ENCODE measurements at places on chromosomes 12 and 14.

GRCh38 chr12:64877363-64878004, 53.0 kb downstream of the TBC1D30 start:
- DNase-seq = no peak

DNA sequence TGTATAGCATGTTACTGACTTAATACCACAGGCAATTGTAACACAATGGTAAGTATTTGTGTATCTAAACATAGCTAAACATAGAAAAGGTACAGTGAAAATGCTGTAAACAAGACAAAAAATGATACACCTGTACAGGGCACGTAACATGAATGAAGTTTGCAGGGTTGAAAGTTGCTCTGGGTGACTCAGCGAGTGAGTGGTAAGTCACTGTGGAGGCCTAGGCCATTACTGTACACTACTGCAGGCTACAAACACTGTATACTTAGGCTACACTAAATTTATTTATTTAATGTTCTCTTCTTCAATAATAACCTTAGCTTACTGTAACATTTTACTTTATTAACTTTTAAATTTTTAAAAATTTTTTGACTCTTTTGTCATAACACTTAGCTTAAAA, 158.4 kb downstream of the IPO8 start:
- DNase-seq = no peak

DNA sequence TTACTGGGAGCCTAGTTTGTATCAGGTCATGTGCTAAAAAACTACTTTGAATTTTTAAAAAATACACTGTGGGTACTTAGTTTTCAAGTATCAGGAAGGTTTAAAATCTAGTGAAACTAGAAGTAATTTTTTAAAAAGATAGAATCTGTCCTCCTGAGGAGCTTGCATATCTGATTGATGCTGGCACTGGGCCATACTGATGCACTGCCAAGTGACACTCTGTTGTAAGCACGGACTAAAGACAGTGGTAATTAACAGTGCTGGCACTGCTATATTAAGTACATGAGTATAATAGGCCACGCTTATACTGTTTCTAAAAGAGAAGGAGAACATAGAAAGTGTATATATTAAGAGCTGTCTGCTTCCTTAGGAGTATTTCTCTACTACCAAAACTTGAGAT, 10.0 kb upstream of the TBC1D30 start:
- DNase-seq = no peak

- DNase-seq = no peak
These were observed 84.3 kb upstream of the OTX2 start for GRCh38 chr14:56894591-56894991.

- DNase-seq = no peak
These were observed 23.2 kb downstream of the SLCO1C1 start for GRCh38 chr12:20718294-20718693.

- DNase-seq = no peak
These were observed 14.8 kb upstream of the BCL11B start for GRCh38 chr14:99286761-99287160.

DNA sequence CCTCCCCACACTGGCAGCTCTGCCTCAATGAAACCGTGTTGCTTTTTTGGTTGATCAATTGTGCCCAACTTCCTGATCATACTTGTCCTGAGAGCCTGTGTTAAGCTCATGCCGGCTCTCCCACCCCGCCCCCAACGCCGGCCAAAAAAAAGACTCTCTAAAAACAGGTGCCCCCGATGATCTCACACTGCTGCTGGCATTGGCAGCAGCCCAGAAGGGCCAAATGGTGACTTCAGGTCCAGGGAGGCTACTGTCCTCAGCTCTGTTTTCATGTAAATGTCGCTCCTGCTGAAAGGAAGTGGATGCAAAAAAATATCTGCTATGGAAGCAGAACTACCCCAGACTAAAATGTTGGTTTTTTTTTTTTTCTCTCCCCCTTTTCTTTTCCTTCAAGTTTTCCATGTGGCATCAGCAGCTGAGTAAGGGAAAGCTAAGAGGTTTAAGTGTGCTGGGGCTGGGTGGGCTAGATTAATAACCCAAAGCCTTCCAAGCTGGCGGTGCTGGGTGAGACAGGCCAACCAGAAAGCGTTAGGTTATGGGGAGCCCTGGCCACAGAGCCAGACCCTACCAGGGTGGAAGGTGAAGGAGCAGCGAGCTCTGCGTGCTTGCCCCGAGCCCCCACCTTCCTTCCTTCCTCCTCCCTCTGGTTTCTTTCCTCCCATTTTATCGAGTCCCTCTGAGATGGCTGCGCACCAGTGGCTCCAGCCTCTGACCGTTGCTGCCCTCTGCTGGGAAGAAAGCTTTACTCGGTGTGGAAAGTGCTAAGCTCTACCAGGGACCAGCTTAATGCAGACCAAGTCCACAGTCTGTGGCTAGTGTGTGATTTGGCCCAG, 396.1 kb downstream of the NRXN3 start:
- DNase-seq = peak; percentile 35

DNA sequence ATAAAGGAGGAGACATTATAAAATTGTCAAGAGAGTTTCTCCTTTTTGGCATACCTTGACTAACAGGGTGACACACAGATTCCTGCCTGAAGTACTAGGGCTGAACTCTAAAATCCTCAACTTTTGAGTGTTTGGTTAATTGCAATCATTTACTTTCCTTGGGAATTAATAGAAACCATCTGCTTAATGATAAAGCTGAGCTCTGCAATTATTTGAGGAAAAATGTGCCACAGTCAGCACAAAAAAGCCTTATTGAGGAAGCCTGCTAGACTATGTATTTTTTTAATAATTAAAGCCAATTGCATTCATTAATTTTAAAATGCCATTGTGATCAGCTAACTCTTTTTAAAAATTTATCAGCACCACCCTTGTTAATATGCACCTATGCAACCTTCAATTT, 38.7 kb downstream of the PRICKLE1 start:
- DNase-seq = no peak

GRCh38 chr14:48936849-48937248, 649.3 kb downstream of the RPS29 start:
- no peak for DNase-seq

- no peak for DNase-seq
These were observed 301.7 kb upstream of the SFSWAP start for GRCh38 chr12:131409211-131409610.

Measured in GM12892 (cell line).